ENCODE measurements at places on chromosomes 2 and 18. TPM values are rescaled to one million over a fixed set of nuclear protein-coding genes. Genes with fewer than 3 reads are reported as not detected.

Gene ALK
- 0.29 TPM for total RNA-seq

Gene SFTPB
- 1.7 TPM for total RNA-seq

Gene BOLL
- total RNA-seq: 0.23 TPM

Gene CELF4
- 4.3 TPM for total RNA-seq

Gene SLC14A1
- total RNA-seq: 14.9 TPM

Gene ZSWIM2
- total RNA-seq: not detected

Gene HNRNPA3
- 112 TPM for total RNA-seq

Gene GKN2
- 0.53 TPM for total RNA-seq

Gene L3MBTL4
- 10.7 TPM for total RNA-seq

Gene IL36RN
- total RNA-seq: not detected

Gene C2orf66
- total RNA-seq: not detected

Gene PAX3
- total RNA-seq: 0.58 TPM

Gene PROM2
- 34.7 TPM for total RNA-seq

Gene TMEM247
- not detected for total RNA-seq

Gene VIT
- 0.88 TPM for total RNA-seq

Gene NLRC4
- total RNA-seq: 1.6 TPM

Gene PLEKHH2
- total RNA-seq: 67.0 TPM
